ENCODE measurements at places on chromosomes 7 and 10. TPM values are rescaled to one million over a fixed set of nuclear protein-coding genes. Genes with fewer than 3 reads are reported as not detected.

The PMPCB gene
- total RNA-seq = 95.5 TPM

The SUGCT gene
- 1.1 TPM for total RNA-seq

The TMEM130 gene
- not detected for total RNA-seq

The SMKR1 gene
- total RNA-seq = 1.7 TPM

The CDK14 gene
- 0.80 TPM for total RNA-seq

The MYL7 gene
- not detected for total RNA-seq

The NANOS1 gene
- total RNA-seq = not detected

The WDR86 gene
- not detected for total RNA-seq

The GTF2I gene
- 178 TPM for total RNA-seq

The SCART1 gene
- 3.8 TPM for total RNA-seq

The TACC2 gene
- total RNA-seq = not detected

The NPS gene
- total RNA-seq = not detected

The VSTM2A gene
- not detected for total RNA-seq

The ALOX5 gene
- 1.7 TPM for total RNA-seq

The PRDX3 gene
- 222 TPM for total RNA-seq

The RNF148 gene
- not detected for total RNA-seq

The ADRA2A gene
- total RNA-seq = not detected

The C10orf53 gene
- total RNA-seq = not detected

The NUTM2A gene
- 0.49 TPM for total RNA-seq

The GLI3 gene
- total RNA-seq = 0.64 TPM

The GAD2 gene
- total RNA-seq = not detected

The GPR37 gene
- total RNA-seq = not detected

Measured in activated naive CD4-positive, alpha-beta T cell treated with anti-CD3 and anti-CD28 coated beads, Interleukin-2, amount 50 U/mL, for 72 hours (primary cell).